ENCODE measurements at places on chromosomes 13 and 19.

GRCh38 chr13:46905249-46905648 lies 8.4 kb upstream of the HTR2A start:
- DNase-seq = no peak

DNA sequence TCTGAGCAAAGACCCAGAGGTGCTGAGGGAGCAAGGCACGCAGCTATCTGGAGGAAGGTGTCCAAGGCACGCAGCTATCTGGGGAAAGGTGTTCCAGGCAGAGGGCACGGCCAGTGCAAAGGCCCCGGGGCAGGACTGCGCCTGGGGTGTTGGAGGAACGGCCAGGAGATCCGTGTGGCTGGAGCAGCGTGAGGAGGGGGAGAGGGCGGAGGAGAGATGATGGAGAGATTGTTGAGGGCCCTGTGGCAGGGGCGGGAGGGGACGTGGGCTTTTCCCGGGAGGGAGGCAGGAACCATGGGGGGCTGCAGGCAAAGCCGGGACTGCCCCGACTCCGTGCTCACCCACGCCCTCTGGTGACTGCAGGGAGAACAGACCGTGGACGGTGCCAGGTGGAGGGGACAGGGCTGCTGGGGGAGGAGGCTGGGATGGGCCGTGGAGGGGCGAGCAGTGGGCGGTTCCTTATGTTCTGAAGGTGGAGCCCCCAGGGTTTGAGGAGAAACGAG lies 13.3 kb upstream of the MISP start:
- DNase-seq = peak; percentile 51

GRCh38 chr19:4496304-4496703 lies 22.0 kb downstream of the PLIN4 start:
- no peak for DNase-seq

GRCh38 chr19:41649827-41650226 lies 23.0 kb upstream of the CEACAM4 start:
- DNase-seq = no peak

- DNase-seq = no peak
These were observed 26.8 kb upstream of the ALOX5AP start for GRCh38 chr13:30708541-30708940.

DNA sequence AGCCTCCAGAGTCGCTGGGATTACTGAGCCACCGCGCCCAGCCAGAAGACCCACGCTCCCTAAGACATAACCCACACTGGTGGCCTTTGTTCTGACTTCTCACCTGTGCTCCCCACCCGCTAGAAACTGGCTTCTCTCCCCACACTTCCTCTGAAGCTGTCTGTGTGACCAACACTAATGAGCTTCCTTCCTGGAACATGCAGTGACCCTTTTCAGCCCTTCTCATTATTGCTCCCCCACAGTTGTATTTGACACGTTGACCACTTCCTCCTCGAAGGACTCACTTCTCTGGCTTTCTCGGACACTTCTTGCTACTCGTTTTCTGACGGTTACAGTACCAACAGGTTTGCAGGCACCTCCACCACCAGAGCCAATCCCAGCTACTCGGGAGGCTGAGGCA lies 10.9 kb downstream of the NCR1 start:
- no peak for DNase-seq

GRCh38 chr13:20544201-20544923 lies 18.7 kb upstream of the CRYL1 start:
- DNase-seq = no peak

DNA sequence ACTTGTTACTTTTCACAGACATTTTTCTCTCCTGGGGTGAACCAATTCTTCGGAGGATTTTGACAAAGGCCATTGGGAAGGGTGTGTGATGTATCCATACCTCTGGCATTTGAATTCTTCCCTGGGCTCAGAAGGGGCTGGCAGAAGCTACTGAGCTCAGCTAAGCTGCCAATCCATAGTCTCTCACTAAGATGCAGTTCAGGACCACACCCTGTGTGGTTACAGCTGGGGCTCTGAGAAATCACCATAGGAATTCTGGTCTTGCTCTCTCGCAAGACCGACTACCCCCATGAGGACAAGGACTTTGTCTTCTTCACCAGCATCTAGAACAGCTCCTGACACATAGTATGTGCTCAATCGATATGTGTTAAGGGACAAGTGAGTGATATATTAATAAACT lies 6.0 kb downstream of the C13orf42 start:
- no peak for DNase-seq

DNA sequence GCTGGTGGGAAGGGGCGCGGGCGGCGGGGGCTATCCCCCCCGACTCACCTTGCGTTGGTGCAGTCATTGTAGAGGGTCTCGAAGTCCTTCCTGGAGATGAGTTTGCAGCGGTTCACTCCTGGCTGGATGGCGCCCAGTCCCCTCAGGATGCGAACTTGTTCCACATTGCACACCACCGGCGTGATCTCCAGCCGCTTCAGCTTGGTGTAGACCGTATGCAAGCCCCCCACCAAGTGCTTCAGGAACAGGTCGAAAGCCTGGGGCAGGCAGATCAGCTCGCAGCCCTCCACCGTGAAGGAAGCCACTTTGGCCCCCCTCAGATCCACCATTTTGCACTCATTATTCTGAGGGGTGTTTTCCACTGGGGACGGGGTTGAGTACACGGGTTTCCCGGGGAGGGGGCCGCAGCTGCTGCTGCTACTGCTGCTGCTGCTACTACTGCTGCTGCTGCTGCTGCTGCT lies 1.1 kb downstream of the DACH1 start:
- no peak for DNase-seq

DNA sequence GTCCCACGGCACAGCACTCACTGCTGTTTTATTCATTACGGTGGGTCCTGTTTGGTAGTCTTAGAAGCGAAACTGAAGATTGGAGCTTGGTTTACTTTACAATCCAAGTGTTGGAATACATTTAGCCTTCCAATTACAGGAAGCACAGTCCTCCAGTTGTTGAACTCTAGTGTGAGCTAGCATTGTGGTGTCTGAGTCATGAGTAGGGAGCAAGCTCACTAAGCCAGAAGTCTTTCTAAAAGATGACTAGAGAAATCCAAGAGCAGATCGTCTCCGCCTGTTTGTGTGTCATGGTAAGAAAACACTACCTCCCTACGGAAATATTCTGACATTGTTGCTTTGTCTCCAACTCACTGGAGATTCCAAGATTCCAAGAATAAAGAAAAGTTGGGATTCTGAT lies 10.1 kb upstream of the SHISA2 start:
- no peak for DNase-seq

DNA sequence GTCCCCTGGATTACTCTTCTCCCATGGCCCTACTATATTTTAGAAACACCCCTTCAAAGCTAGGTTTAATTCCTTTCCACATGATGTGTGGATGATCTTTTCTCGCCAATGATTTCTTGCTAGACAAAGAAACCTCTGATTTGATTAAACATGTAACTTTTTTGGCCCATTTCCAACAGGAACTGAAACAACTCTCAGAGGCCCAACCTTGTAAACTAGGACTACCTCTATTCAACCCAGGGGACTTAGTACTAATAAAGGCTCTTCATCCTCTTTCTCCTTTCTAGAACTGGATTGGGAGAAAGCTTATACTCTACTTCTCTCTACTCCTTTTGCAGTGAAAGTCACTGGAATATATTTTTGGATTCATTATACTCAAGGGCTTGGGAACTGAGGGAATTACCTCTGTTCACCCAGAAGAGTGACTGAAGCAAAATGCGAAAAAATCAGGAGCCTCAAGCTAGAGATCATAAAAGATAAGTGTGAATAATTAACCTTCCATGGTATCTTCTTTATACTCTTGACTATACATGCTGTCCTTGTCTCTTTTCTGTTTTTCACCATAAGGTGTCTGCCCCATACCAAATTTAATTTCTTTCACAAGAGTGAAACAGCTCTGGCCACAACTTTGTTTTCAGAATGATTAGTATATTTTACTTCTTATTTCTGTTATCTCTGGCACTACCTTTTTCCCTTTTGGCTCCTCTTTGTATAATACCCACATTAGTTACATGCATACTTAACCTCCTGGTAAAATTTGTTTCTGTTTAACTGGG lies 977.6 kb downstream of the SLITRK5 start:
- DNase-seq = no peak

GRCh38 chr19:2867025-2867991 lies at the start of gene ZNF556:
ZNF556 (plus strand) TSS chr19:2867335; CDS start chr19:2867422, 87 bp downstream.
- DNase-seq = no peak

GRCh38 chr13:35796623-35797022 lies 320.1 kb upstream of the MAB21L1 start:
- DNase-seq = no peak

DNA sequence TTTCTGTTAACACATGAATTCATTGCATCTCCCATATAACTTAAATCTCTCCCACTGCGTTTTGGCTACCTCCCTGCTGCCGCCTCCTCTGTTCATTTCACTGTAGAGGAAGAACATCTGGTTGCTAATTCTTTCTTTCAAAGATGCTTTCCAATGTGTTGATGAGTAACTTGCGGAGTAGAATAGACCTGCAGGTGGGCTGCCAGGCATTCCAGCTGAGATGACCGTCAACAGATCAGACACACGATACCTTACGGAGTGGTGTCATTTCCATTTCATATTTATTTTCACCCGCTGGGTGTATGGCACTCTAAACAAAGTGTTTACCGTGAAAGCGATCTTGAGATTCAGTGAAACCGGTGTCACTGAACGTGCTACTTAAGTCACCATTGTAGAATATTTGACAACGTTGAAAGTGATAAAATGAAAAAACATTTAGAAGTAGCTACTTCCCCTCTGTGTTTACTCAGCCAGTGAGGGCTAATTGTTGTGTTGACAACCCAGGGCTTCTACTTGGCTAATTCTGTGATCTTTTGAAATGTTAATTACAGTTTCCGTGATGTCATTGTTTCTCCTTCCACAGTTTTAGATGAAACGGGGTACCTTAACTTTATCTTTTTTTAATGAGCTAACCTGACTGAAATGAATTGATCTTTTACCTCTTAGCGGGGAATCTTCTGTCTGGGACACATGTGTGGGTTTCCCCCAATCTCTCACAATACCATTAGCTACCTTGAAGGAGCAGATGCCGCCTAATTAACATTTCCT lies 228.5 kb upstream of the ARGLU1 start:
- peak; percentile 79 for DNase-seq

DNA sequence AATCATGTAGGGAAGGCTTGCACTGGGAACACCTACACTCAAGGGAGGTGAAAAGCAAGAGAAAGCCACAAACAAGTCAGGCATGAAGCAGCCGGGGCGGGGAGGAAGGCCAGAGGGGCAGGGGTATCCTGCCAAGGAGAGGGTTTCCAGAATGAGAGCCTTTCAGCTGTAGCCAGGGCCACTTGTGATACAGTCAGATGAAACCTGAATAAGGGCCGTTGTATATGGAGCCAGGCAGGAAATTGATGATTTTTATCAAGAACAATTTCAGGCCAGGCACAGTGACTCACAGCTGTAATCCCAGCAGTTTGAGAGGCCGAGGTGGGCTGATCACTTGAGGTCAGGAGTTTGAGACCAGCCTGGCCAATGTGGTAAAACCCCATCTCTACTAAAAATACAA lies 4.4 kb downstream of the TRPM4 start:
- no peak for DNase-seq

- no peak for DNase-seq
These were observed 11.9 kb upstream of the PRKD2 start for GRCh38 chr19:46728693-46729339.

DNA sequence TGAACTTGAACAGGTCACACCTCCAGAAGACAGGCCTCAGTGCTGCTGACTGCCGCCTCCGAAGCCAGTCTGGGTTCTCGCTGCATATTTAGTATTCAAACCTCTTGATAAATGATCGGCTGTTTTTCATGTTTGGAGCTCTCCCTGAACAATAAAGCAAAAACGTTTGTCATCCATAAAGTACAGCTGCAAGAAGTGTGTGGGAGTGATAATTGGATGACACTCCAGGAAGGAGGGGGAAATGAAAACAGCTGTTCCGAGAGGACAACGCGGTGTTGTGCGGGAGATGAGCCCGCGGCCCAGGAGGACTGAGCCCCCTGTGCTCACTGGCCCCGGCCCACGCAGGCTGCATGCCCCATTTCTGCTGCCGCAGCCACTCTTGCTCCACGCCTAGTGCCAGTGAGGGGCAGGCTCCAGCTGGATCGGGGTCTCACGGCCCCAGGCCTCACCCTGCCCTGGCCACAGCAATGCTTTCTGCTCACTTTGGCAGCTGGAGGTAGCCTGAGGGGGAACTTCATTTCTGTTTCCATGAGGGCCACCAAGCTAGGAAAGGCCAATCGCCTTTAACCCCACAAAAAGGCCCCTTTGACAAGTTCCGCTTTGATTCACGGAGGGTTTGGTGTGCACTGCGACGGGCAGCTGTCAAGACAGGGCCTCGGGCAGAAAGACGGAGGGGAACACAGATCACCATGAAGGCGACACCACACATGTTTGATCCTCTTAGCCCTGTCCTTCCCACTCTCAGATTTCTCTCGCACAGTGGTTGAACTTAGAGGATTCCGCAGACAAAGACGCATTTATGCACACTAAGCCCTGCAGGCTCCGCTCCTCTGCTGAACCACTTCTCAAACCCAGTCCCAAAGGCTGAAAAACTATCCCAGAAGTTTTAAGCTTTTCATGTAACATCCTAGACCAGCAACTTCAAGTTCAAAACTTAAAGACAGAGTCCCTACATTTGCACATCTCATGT lies 537.6 kb downstream of the EFNB2 start:
- no peak for DNase-seq

DNA sequence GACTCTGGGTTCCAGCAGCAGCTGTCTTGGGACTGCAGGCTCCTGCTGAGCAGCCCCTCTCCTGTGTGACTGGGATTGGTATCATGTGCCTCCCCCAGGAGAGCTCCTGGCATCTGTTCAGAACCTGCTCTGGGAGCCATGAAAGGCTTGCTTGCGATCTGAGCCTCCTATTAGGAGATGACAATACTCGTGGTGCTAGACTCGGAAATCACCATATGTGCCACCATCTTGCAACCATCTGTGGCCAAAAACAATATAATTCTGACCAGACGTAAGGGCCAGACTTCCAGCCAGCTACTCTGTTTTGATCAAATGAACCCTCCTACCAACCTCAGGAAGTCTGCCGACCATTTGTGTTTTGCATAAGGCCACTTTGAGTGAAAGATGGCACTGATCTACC lies 484.7 kb downstream of the IRS2 start:
- no peak for DNase-seq

DNA sequence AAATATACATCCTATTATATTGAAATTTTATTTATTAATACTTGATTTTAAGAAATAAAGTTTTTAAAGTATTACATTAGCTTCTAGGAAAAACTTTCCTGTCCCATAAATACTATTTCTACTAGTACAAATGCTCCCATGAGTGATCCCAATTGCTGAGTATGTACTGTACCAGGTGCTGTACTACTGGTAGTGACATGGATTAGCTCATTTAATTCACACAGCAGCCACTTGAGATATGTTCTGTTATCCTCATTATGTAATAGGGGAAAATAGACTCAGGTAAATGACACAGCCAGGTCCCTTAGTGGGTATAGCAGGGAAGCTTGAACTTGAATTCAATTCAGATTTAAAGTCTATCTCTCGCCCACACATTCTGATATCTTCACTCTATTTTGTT lies 363.1 kb downstream of the FGF14 start:
- no peak for DNase-seq

- no peak for DNase-seq
These were observed 56.4 kb downstream of the IER2 start for GRCh38 chr19:13206587-13206986.

Data from NT2/D1 (cell line).